ENCODE measurements at places on chromosomes 5 and 9. TPM values are rescaled to one million over a fixed set of nuclear protein-coding genes. Genes with fewer than 3 reads are reported as not detected.

GRCh38 chr9:21933281-21933680 lies 60.9 kb downstream of the CDKN2A start:
- DNase-seq: no peak

DNA sequence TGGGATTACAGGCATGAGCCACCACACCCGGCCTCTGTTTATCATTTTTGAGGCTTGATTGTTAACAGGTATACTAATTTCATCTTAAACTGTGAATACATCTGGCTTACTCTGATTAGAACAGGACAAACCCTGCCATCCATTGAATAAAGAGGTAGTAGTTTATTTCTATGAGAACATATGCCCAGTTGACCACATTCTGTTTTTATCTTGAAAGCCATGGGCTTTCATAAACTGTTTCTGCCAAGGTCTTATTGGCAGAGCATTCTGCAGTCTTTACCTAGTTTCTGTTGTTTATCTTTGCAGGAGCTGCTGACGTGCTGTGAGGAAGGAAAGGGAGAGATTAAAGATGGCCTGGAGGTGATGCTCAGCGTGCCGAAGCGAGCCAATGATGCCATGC lies 184.9 kb upstream of the OTULINL start:
- no peak for DNase-seq

- DNase-seq: no peak
Observed at GRCh38 chr9:114720086-114720676, 38.2 kb upstream of the TEX48 start.

DNA sequence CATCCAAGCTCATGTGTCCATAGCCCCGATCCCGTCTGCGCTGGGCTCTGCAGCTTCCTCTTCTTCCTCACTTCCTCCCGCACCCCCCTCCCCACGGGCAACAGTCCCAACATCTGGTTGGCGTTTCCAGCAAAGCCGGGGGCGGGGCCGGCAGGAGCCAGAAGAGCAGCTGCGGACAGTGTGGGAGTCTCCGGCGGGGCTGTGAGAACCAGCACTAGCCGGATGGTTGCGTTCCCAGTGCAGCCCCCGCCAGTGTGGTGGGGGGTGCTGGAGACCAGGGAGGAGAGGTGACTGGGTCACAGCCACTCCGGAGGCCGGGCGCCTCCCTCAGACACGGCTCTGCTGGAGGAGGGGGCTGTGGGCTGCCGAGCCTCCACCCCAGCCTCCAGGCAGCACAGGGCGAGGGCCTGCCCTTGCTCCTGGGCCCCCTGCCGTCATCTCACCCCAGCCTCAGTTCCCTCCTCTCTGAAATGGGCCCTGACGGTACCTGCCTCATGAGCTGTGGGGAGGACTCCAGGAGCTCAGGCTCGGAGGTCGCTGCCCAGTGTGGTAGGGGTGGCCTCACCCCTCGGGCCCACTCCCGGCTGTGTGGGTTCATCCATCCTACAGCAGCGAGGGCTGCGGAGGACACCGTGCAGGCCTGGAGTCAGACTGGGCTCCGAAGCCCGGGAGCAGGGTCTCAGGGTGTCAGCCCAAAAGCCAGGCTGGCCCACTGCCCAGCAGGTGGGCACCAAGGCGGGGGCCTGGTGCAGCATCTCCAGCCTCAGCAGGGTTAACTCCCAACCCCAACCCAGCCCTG lies 41.5 kb upstream of the NOTCH1 start:
- peak; percentile 88 for DNase-seq

DNA sequence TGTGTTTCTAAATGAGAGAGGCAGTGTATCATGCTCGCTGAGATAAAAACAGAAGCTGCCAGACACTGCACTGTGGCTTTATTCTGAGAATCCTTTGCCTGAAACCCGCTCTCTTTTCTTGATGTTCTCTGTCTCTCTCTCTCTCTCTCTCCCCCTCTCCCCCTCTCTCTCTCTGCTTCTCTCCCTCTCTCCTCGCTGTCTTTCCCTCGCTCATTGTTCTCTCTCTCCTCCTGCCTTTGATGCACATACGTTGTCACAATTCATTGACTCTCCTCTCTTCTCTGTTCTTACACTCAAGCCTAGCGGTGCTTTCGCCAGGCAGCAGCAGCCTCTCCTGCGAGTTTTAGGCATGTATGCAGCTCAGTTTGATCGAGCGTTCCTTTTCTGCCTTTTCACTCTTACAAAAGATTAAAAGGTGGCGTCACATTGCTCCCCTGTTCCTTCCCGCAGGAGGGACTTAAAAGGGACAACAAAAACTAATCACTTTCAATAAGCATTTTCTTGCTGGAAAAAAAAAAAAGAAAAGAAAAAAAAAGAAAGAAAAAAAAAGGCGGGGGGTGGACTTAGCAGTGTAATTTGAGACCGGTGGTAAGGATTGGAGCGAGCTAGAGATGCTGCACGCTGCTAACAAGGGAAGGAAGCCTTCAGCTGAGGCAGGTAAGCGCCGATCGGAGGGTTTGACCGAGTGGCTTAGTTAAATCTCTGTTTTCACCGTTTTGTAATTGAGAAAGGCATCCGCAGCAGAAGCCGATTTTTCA lies 717.9 kb upstream of the WWC1 start:
- DNase-seq: no peak

Gene TEX48
- not detected for total RNA-seq

Gene LCN10
- 5.5 TPM for total RNA-seq

Gene UBAP1
- 56.6 TPM for total RNA-seq
